ENCODE measurements at places on chromosomes 2 and 18.
A peak's percentile ranks its signal among the peaks of the same experiment; 100 is the strongest.

DNA sequence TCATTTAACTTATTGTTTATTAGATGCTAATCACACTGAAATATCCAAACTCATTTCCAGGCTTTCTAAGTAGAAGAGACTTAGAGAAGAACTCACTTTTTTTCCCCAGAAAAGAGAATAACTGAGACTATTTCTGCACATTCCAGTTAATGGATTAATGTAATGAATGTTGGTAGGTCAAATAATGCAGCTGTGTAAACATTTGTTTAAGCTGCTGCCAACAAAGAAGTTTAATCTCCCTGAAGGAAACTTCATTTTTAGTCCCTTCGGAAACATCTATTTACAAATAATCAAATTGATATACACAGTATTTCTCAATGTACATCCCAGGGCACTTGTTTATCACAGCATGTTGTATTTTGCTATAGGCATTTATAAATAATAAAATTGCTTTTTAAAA is 126.9 kb downstream of the KCNS3 start:
- DNase-seq: no peak

DNA sequence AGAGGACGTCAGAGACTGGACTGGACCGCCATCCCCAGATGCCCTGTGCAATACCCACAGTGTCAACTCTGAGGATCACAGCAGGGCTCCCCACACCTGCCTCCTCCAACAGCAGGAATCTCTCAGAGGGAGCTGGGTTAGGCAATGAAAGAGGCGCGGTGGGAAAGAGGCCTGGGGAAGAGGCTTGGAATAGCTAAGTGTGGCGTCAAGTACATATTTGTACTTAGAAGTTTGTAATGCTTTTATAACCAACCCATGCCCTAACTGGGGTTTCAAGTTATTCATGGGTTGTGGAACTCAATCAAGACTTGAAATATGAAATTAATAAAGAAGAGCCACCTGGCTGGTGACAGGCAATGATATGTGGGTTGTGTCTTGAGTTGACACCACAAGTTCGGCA is 28.7 kb downstream of the CYP26B1 start:
- no peak for DNase-seq

DNA sequence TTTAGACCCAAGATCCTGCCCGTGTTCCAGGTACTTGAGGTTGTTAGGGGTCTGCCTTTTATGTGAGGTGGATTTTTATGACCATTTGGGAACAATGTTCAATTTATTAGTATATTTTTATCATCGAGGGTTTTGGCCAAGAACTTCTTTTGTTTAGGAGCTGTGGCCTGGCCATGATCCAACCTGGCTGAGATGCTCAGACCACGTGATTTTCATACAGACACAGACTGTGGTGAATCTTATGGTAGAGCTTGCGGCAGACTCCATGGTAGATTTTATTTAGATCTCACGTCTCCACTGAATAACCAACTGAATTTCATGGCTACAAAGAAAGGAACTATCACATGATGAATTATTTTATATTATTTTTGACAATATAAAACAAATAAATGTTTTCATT is 405.5 kb upstream of the VWC2L start:
- DNase-seq: peak; percentile 42

DNA sequence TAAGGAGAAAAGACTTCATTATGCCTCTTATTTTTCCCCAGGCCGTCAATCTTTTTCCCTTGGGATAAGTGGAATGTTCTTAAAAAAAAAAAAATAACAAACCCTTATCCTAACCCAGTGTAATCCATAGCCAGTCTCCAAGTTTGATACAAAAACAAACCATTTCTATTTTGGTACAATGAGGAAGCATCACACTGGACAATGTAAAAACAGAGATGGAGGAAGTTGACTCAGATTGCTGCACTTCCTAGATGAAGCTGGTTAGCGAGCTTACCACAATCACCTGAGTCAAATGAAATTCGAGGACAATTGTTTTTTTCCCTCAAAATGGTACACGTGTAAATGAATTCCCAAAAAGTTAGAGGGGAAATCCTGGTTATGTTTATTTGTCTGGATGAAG is 259.7 kb downstream of the TCF4 start:
- peak; percentile 86 for DNase-seq

DNA sequence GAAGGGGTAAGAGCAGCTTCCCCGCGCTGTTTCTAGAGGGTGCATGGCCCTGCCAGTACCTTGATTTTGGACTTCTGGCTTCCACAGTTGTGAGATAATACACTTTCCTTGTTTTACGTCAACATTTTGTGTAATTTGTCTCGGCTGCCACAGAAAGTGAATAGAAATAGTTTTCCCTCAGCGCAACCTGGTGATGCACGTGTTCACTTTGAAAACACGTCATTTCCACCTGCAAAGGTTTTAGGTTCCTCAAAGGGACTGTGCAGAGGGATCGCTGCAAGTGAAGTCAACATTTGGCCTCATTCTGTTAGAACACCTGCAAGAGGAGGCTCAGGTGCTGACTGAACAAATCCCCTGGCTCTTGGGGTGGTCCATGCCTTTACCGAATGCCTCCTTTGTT is 71.7 kb downstream of the LONRF2 start:
- DNase-seq: no peak

GRCh38 chr2:237512774-237513466 is 25.9 kb downstream of the MLPH start:
- peak; percentile 91 for DNase-seq

Data from fibroblast of pulmonary artery (primary cell).